NCI-H2081 (cell line): ENCODE measurements at places on chromosomes 5 and 9.
A peak's percentile ranks its signal among the peaks of the same experiment; 100 is the strongest.

GRCh38 chr5:36300927-36301540 is 668 bp downstream of the RANBP3L start:
- no peak for DNase-seq

- DNase-seq: no peak
These were observed 22.9 kb downstream of the FAF2 start for GRCh38 chr5:176471098-176471497.

- no peak for DNase-seq
These were observed 8.1 kb upstream of the SLC2A8 start for GRCh38 chr9:127388856-127389238.

DNA sequence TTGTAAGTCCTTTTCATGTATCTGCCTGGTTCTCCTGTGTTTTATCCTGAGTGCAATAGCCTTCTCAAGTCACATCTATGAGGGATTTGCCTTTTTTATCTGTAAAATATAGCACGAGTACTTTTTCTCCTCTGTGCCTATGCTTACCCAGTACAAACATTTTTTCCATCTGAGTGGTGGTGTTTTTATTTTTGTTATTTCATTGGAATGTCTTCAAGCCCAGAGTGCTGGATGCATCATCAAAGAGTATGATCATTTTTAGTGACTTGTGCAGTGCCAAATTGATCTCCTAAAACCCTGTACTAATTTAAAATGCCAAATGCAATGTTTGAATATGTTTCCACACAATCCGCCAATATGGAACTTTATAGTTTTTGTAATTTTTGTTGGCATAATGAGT is 86.1 kb downstream of the TLE4 start:
- DNase-seq: no peak

DNA sequence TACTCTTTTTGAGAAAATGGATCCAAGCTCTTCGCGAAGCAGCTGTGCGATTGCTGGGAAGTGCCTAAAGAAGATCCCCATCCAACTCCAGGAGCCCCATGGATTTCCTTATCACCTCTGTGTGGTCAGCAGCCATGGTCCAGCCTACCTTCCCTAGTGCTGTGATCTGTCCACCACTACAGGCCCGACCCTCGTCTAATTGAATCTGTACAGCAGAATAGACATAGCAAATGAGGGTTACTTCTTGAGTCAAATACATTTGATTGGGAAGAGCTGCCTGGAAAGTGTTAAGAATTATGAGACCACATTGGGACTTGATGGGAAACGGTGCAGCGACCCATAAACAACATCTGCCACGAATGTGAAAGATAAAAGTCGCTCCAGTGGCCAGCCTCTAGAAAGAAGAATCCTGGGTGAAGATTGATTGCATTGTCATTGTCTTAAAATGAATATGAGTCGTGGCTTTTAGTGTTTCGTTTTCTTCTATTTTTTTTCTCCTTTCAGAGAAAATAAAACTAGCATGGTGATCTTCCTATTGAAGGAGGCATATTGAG is 118.4 kb downstream of the PAM start:
- DNase-seq: no peak

GRCh38 chr9:29213417-29214153 is 1640.3 kb upstream of the C9orf72 start:
- peak; percentile 81 for DNase-seq

DNA sequence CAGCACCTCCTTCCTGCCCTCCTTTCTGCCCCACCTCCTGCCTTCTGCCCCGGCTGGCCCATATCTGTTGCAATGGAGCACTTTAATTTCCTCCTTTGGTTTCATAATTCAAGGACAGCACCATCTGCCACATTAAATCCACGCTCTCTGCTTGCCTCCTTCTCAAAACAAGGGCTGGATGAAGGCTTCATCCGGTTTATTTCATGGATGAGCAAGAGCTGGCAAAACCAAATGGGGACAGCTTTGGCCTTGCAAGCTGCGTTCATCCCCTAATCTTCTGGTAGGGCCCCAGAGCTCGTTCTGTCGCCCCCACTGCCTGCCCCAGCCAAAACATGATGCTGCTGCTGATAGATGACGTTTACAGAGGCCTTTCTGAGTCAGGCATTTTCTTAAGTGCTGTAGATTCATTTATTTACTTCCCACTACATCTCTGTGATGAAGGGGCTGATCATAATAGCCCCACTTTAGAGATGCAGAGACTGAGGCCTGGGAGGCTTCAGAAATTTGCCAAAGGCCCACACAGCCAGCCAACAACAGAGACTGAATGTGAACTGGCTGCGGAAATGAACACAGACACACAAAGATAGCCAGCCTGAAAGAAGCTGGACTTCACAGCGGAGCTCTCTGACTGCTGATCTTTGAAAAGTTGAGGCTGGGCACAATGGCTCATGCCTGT is 115.6 kb upstream of the CPEB4 start:
- DNase-seq: no peak

DNA sequence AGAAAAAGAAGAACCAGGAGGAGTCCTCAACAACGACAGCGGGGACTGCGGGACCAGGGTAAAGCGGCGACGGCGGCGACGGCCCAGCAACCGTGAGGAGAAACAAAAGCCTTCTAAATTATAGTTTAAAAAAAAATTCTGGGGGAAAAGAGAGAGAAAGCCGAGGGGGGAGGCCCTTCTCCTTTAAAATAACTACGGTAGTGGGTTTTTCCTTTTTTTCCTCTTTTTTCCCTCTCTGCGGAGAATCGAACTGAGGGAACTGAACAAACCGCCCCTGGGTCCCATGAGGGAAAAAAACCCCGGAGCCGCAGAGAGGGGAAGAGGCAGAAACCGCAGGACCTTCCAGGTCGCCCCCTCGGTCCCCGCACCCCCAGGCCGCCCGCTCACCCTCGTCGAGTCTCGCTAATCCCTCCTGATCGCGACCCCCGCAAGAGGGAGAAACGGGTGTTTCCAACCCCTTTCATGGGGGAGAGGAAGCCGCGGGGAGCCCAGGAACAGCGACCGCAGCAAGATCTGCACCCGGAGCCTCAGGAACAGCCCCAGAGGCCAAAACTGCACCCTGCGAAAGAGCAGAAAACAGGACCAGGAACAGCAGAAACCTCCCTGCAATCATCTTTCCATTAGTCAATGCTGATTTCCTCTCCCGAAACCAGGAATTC is 453 bp downstream of the CPEB4 start:
- no peak for DNase-seq

DNA sequence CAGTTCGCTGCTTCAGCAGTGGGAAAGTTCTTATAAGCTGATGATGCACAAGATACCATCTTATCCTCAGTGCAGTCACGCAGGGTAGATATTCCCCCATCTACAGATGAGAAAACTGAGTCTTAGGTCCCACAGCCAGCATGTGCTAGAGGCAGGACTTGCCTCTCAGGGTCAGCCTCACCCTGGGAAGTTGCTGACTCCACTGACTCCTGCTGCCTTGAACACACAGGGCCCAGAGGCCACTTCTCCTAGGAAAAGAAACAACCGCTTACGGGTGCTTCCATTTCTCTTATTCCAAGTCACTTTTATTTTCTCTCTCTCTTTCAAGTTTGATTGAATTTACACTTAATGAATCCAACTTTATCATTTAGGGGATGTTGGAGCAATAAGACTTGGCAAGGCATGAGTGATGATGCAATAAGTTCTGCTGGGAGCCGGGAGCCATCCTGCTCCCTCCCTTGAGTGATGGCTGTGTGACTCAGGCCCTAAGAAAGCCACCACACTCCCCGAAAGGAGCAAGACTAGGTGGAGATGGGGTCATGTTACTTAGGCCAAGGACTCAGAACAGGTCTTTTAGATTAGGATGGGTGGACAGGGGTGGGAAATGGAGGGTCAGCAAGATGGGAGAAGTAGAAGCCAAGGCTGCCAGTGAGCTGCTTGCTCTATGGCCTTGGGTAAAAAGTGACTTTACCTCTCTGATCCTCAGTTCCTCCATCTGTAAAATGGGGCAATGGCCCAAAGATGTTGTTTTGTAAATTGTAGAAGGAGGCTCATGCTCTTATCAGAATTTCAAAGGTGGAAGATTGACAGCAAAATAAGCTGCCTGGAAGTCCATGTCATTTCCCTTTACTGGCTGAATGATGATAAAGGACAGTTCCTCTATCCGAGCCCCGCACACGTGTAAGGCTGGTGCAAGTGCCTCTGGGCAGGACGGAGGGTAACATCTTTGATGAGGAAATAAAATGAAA is 67.4 kb upstream of the ZNF618 start:
- DNase-seq: no peak

DNA sequence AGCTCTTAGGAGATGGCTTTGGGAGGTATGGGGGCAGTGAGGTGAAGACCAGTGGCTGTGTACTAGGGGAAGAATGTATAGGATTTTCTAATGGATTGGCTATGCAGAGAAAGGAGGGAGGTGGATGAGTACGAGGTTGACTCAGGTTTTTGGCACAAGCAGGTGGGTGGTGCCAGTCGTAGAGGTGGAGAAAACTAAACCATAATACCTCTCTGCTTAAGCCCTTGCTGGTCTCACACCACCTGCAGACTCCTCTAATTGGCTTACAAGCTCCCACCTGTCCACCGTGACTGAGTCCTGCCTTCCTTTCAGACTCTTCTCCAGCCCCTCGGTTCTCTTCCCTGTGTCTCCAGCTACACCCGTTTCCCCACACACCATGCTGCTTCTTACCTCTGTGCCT is 521.7 kb upstream of the CLINT1 start:
- no peak for DNase-seq

- no peak for DNase-seq
These were observed 6.9 kb upstream of the SPATA31C1 start for GRCh38 chr9:87910821-87911220.

- DNase-seq: no peak
These were observed 50.3 kb downstream of the MOCS2 start for GRCh38 chr5:53059281-53059680.

- no peak for DNase-seq
These were observed 301.9 kb downstream of the FER start for GRCh38 chr5:109049565-109049964.

DNA sequence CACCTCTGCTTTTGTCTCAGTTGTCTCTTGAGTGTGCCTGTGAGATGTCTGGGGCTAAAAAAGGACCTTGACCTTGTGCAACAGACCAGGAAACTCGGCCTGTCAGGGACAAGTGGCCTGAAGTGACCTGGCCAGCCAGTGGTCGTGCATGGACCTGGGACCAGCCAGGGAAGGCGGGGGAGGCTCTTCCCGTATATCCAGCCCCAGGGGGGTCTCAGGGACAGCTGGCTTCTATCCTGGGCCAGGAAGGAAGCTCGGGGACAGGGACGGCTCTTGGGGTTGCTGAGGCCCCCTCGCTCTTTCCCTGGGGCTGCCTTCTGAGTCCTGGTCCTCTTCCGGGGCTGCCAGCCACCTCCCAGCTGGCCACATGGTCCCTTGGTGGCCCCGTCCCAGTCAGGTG is 3.2 kb upstream of the ADAMTSL2 start:
- DNase-seq: no peak

DNA sequence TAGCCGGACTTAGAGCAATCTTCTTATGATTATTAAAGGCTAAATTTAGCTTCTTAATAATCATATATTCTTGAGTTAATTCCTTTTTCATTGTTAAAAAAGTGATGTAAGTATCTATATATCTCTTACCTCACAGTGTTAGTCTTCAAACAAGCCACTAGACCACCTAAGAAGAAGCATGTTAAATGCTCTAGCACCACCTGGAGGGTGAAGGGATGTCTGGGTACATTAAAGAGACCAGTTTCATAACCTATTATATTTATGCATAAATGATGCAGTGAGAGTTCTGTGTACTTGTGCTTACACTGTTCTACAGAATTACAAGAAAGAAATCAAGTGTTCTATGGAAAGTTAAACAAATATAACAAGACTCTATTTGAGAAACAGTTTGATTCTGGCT is 55.9 kb upstream of the SLCO6A1 start:
- DNase-seq: no peak

GRCh38 chr5:7331131-7331530 is 64.8 kb upstream of the ADCY2 start:
- DNase-seq: no peak

GRCh38 chr5:132008961-132009680 is 2.3 kb downstream of the ACSL6 start:
- no peak for DNase-seq

DNA sequence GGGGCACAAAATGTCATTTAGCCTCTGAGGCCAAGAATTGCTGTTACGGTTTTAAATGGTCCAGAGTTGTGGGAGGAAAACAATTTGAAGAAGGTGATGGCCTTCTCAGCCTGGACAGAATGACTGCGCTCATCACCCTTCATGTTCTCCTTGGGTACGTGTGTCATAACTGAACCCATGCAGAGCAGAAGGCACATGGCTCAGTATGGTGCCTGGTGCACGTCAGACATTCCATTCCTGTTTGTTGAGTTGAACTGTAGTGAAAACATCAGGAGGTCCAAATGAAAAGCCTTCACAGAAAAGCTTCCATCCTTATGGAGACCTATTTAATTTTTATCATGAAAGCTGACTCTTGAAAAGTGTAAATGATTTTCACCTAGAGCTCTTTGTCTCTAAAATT is 133.2 kb downstream of the CFAP90 start:
- DNase-seq: no peak

- DNase-seq: no peak
These were observed 20.4 kb upstream of the IER5L start for GRCh38 chr9:129198319-129199043.

DNA sequence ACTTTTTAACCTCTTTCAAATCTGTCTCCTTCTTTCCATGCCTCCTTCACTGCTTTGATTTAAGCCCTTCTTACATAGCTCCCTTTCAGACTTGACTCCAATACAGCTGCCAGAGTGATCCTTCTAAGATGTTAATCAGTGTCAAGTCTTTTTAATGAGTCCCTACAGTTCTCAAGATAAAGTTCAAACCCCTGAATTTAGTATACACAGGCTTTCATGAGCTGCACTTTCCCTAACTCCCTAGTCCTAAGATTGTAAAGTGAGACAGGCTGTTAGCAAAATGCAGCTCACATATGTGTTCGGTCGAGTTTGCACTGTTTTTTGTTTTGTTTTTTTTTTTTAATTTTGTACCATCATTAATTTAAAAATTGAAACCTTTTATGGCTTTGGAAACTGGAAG is 190.4 kb upstream of the VCAN start:
- no peak for DNase-seq

DNA sequence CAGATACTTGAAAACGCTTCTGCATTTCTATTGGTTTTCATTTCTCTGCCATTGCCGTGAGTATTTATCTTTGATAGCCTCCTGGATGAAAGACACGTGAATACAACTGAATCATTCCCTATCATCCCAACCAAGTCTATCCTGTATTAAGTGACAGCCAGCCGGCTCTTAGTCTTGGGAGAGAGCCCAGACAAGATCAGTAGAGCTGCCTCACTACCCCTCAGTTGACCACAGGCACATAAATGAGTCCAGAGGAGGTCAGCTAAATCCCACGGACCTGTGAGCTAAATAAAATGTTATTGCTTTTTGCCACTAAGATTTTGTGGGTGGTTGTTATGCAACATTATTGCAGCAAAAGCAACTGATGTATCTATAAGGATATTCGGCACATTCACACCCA is 639.0 kb upstream of the ACO1 start:
- DNase-seq: no peak

- no peak for DNase-seq
These were observed 26.5 kb downstream of the WNK2 start for GRCh38 chr9:93210324-93210973.

GRCh38 chr5:117013280-117013877 is 438.8 kb upstream of the SEMA6A start:
- no peak for DNase-seq
